ENCODE measurements at places on chromosomes 16 and 17.

GRCh38 chr16:84054271-84054670 lies 11.7 kb upstream of the SLC38A8 start:
- no peak for DNase-seq

DNA sequence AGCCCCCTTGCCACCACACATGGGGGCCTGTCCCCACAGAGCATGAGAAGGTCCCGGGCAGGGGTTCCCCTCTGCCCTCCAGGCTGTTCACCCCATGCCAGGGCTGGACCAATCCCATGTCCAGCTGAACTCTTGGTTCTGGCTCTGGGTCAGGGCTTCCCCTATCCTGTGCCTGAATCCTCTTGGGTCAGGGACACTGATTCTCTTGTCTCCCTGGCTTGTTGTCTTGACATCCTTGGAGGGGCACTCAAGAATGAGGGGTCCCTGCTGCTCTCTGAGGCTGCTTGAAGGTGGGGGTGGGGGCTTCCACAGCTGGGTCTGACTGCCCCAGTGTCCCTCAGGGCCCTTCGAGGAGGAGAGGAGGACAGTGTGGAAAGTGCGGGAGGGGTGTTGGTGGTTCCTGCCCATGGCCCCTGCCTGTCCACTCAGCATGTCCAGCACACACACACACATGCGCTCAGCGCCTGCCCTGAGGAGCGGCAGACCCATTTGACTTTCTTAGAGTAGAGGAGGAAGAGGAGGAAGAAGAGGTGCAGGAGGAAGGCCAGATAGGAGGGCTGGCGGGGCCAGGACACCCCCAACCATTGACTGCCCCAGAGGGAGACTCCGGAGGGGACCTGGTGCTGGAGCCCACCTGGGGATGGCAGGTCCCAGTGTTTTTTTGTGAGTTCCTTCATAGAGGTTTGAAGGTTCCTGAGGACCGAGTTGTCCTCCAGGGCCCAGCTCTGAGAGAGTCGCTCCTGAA lies 47.0 kb downstream of the TNFRSF13B start:
- DNase-seq, result no peak

GRCh38 chr17:39787041-39787440 lies 49.3 kb downstream of the GRB7 start:
- no peak for DNase-seq

- no peak for DNase-seq
Measured at GRCh38 chr17:44293509-44294226, 14.7 kb upstream of the RUNDC3A start.

DNA sequence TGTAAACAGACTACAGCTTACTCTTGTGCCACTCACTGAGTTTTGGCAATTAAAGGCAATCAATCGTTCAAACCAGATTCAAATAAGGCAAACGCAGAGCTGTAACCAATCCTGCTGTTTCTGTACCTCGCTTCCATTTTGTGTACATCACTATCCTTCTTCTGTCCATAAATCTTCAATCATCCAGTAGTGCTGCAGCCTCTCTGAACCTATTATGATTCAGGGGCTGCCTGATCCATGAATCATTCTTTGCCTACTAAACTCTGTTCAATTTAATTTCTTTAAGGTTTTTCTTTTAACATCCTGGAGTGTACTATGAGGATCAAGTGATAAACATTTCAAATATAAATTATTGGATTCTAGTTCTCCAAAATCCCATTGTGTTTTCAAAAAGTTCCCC lies 93.9 kb downstream of the CEP112 start:
- DNase-seq, result no peak

DNA sequence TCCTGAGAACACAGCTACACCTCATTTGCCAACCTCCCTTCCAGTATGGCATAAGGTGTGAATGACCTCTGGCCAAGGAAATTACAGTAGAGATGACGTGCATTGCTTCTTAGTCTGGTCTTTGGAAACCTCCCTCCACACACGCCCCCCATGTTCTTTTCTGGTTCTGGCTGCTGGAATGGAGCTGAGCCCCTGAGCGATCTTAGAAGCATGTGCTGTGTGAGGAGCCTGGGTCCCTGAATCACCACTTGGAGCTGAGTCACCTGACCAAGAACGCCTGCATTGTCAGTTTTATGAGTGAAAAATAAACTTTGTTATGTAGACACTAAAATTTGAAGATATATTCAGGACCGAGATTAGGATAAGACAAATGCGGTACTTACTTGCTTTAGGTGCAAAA lies 51.4 kb downstream of the HS3ST3A1 start:
- no peak for DNase-seq

GRCh38 chr16:69889295-69889964 lies 61.7 kb upstream of the CLEC18A start:
- DNase-seq, result no peak

DNA sequence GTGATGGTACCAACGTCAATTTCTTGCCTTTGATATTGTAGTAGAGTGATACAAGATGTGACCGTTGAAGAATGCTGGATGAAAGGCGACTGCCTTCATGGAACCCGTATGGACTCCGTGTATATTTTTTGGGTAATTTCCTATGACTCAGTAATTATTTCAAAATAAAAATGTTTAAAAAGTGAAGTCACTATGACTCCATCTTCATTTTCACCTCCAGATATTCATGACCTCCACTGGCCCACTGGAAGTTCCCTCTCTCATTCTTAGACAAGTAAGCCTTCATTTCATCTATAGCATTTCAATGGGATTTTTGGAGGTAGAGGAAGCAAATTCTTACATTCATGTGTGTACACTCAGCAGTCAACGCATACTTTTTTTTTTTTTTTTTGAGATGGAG lies 111.8 kb upstream of the NUDT7 start:
- no peak for DNase-seq

GRCh38 chr16:87390641-87391323 lies 1.4 kb upstream of the MAP1LC3B start:
- no peak for DNase-seq

DNA sequence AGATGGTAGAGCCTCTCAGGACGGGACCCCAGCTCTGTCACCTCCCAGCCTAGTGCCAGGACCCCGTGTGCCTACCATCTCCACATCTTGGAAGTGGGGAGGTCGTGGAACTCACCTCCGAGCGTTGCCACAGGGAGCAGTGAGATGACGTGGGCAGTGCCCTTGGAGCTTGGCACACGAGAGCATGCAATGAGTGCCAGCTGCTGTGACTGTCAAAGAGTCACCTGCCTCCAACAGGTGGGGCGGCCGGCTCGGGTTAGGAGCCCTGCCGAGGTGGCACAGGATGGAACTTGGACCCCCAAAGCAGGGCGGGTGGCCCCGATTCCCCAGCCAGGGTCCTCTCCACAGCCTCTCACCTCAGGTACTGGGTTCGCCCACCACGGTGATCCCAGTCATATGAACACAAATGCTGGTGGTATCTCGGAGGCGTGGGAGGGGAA lies 5.5 kb downstream of the VPS4A start:
- DNase-seq, result no peak

DNA sequence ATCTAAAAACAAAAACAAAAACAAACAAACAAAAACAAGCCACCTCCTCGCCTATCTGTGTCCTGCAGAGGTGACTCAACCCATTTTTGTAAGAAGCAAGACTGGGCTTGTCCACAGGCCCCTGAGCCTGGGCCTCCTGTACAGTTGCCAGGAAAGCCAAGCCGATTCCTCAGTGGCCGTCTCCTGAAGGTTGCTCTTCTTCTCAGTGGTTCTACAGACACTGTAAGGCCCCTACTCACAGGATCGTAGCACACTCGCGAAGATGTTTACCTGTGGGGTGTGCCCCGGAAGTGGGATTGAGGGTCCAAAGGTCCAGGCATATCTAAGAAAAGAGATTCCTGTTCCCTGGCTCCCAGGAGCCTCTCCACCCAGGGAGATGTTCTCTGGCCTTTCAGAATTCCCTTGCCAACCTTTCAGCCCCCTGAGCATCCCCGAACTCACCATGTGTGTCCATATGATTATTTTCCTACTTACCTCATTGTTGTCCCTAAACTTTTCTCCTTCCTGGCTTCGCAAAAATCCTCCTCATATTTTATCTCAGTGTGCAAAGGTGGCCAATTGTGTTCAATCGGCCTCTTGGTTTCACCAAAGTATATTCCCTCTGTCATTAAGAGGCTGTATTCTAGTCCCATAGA lies 7.5 kb upstream of the CES3 start:
- no peak for DNase-seq

DNA sequence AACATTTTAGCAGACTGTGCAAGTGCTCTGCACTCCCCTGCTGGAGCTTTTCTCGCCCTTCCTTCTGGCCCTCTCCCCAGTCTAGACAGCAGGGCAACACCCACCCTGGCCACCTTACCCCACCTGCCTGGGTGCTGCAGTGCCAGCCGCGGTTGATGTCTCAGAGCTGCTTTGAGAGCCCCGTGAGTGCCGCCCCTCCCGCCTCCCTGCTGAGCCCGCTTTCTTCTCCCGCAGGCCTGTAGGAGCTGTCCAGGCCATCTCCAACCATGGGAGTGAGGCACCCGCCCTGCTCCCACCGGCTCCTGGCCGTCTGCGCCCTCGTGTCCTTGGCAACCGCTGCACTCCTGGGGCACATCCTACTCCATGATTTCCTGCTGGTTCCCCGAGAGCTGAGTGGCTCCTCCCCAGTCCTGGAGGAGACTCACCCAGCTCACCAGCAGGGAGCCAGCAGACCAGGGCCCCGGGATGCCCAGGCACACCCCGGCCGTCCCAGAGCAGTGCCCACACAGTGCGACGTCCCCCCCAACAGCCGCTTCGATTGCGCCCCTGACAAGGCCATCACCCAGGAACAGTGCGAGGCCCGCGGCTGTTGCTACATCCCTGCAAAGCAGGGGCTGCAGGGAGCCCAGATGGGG lies 3.1 kb downstream of the GAA start:
- DNase-seq, result no peak

GRCh38 chr16:62077998-62078397 lies 41.8 kb upstream of the CDH8 start:
- DNase-seq, result no peak

DNA sequence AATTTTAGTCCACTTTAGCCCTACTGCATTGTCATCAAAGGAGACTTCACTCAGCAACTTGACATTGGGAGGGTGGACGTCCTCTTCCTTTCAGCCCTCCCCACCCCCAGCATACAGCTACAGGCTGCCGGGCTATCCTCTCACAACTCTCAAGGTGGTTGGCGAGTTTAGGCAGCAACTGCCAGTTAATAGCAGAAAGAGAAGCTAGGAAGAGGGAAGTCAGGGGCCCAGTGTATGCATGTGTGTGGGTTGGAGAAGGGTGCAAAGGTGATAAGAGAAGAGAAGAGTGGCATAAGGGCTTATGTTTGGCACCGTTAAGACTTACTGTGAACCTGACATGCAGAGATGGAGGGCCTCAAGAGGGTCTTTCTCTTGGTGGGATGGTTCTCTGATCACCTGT lies 31.8 kb downstream of the CCL4 start:
- DNase-seq, result no peak

DNA sequence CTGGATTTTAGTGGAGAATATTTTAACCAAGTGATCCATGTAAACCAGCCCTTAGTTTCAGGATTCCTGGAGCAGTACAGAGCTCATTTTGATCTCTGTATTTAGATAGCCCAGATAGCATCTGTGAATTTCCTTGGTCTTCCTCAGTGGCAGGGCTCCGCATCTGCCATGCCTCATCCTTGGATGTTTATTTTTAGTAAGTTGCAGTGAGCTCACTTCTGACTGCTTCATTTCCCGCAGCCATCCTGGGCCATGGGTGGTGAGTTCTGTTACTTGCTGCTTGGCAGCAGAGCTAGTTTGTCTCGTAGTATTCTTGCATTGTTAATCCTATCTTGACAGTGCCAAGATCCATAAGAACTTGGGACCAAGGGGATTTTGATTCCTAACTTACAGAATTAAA lies 33.7 kb downstream of the IST1 start:
- DNase-seq, result no peak

GRCh38 chr17:80116921-80117380 lies 15.6 kb downstream of the GAA start:
- no peak for DNase-seq

DNA sequence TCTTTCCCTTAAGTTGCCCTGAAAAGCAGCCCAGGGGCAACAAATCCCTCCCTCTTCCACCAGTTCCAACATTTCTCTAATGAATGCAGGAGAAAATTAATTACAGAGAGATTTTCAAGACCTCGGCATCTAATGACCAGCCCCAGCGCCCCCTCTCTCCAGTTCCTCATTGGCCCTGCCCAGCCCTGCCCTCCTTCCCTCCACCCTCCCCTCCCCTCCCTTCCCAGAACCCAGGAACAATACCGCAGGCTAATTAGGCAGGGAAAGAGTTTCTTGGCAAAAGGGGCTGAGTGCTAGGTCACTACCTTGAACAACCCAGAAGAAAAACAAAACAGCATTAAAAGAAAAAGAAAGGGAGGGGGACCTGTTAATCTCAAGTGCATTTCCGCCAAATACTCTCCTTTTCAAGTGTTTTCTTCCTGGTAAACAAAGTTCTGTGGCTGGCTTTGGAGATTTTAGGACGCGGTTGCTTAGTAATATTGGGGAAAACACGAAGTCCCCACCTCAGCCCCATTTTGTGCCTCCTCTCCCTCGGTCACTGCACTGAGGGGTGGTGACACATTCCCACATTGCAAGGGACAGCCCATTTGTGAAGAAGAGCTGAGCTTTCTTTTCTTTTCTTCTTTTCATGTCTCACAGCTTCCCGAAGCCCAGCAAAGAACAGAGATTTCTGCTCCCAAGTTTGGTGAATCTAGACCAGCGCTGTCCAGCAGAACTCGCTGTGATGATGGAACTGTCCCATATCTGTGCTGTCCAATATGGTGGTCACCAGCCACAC lies 215.4 kb downstream of the SOX9 start:
- DNase-seq, result no peak

GRCh38 chr16:57149391-57149790 lies 36.4 kb downstream of the PSME3IP1 start:
- DNase-seq, result no peak

DNA sequence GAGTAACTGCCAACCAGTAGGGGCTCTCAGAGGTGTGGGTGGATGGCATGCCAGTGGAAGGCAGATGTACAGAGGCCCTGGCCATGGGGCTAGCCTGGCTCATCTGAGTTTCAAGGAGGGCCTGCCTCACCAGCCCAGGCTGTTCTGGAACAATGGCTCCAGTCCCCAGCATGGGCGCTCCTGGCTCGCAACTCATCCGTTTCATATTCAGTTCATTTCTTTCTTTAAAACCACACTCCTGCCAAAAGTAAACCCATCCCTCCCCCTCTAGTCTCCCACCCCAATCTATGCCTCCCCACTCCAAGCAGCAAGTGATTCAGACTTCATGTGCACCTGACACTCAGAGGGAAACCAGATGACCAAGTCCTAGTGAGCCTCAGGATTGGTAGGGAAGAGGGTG lies 2.4 kb downstream of the CCL13 start:
- DNase-seq, result no peak

DNA sequence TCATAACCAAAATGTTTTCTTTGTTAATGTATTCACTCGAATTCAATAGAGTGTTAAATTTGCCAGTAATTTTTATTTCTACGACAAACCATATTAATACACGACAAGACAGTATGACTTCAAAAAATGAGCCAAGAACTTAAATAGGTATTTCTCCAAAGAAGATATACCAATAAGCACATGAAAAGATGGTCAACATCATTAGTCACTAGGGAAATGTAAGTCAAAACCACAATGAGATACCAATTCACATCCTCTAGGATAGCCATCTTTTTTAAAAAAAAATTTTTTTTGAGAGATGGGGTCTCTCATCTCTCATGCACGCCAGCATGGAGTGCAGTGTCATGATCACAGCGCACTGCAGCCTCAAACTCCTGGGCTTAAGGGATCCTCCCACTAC lies 5.0 kb upstream of the MEIOC start:
- no peak for DNase-seq

GRCh38 chr17:39014044-39014794 lies 47.0 kb upstream of the FBXO47 start:
- no peak for DNase-seq

- no peak for DNase-seq
Measured at GRCh38 chr17:10623737-10624338, 33.3 kb downstream of the MYH3 start.

- no peak for DNase-seq
Measured at GRCh38 chr16:86966777-86967176, 350.4 kb downstream of the C16orf95 start.

- DNase-seq, result no peak
Measured at GRCh38 chr17:61498042-61498994, 46.1 kb downstream of the TBX4 start.

Measured in stimulated activated CD8-positive, alpha-beta memory T cell treated with anti-CD3 and anti-CD28 coated beads, Interleukin-7, amount 100 ng/mL, for 24 hours (primary cell).